ENCODE measurements at places on chromosomes 4 and X.

DNA sequence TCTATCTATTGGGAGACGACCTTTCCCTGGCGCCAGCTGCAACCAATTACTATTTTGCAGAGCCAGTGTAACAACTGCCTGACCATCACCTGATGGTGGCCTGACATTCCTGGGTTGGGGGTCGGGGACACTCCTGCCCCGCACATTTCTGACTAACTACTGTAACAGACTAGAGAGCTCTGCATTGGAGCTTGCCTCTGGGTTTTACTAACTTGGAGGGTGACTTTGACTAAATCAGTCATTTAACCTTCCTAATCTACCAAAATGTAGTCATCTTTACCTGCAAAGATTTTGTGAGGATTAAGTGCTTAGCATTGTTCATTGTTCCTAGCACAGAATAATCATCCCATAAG, 37.5 kb upstream of the ABCG2 start:
- DNase-seq, result no peak

GRCh38 chrX:139120760-139121159, 409.2 kb upstream of the FGF13 start:
- no peak for DNase-seq

GRCh38 chr4:74474345-74475090, 29.6 kb downstream of the AREG start:
- DNase-seq, result no peak

DNA sequence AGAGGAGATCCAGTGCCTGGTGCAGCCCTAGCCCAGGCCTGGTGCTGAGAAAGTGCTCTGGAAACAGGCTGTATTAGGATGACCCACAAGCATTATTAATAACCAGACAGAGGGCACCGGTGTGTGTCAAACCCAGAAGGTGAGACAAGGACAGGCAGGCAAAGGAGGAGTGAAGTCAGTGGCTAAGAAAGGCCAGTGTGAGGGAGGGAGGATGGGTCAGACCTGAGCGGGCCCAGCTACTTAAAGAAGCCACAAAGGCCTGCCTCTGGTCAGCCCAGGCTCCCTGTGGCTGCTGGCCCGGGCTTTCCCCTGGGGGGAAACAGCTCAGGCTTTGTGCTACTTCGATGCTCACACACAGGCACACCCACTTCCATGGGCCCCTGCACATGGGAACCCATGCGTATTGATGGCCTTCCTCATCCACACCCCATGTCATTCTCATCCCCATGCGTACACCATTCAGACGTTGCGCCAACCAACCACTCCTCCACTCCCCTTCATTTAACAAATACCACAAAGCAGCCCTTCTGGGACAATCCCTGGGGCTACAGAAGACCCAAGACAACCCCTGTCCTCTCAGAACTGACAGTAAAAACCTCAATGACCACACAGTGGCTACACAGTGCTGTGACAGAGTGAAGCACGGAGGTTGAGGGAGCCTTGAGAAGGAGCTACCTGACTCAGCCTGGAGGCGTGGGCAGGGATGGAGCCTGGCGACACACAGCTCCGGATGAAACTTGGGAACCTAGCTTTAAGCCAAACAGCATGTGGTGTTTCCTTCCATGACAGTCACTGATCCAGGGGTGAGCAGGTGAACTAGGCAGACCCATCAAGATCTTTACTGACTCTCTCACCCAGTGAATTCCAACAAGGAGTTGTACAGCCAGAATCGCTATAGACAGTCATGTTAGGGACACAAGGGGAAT, 24.9 kb upstream of the MTM1 start:
- DNase-seq, result no peak

GRCh38 chrX:30637874-30638815, 15.1 kb upstream of the GK start:
- no peak for DNase-seq

All from CD4-positive, alpha-beta T cell treated with Interleukin-21 for 1 hour (primary cell).